ENCODE measurements at places on chromosomes 7 and 10.

- no peak for DNase-seq
Measured at GRCh38 chr10:27714349-27714748, 31.3 kb downstream of the MKX start.

DNA sequence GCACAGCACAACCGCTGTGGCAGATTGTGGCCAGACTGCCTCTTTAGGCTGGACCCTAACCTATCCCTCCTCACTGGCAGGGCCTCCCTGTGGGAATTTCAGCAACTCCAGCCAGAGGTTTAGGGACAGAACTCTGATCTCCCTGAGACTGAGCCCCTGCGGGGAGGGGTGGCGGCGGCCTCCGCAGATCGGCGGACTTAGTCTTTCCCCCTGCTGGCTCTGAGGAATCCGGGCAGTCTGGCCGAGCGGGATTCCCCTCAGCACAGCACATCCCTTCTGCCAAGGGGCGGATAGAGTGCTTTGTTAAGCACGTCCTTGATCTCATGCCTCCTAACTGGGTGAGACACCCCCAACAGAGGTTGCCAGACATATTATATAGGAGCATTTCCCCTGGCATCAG, 224.2 kb upstream of the NPY start:
- DNase-seq, result no peak

DNA sequence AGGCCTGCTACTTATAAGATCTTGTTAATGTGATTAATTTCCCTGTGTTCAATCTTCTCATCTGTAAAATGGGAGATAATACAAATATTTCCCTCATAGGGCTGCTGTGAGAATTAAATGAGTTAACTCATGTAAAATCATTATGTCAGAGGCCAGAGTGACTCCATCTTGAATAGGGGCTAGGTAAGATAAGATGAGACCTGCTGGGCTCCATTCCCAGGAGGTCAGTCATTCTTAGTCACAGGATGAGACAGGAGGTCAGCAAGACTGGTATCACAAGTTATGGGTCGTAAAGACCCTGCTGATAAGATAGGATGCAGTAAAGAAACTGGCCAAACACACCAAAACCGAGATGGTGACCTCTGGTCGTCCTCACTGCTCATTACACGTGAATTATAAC, 200.7 kb downstream of the CYP26A1 start:
- DNase-seq, result no peak

- no peak for DNase-seq
Measured at GRCh38 chr10:29512425-29512974, 122.3 kb downstream of the SVIL start.

- DNase-seq, result no peak
Measured at GRCh38 chr7:117278040-117278439, 44.8 kb downstream of the WNT2 start.

DNA sequence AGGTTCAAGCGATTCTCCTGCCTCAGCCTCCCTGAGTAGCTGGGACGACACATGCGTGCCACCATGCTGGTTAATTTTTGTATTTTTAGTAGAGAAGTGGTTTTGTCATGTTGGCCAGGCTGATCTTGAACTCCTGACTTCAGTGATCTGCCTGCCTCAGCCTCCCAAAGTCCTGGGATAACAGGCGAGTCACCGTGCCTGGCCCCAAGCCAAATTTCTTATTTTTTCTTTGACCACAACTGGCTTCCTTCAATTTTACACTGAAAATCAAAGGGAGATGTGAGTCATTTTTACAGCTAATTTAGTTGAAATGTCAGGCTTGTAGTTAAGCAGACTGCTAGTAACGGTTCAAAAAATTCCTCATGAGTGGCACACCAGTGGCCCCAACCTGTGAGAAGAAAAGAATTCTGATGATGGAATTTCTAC, 7.8 kb downstream of the RNF216 start:
- no peak for DNase-seq

DNA sequence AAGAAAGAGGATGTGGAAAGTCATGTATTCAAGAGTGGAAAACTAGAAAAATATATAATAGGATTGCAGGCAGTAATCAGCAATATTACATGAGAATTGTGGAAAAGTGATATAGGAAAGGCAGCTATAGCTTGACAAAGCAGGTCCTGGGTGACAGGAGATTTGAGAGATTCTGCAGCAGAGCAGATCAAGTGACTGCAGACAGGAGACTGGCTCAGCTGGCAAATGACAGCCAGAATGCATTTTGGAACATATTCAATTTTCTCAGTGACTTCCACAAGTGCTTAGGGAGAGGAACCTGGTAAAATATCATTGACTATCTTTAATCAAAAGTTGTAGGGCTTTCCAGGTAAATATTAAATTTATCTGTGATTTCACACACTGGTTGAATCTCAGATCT, 260.5 kb upstream of the CACNA2D1 start:
- no peak for DNase-seq

GRCh38 chr10:57628592-57629284, 639.0 kb downstream of the IPMK start:
- DNase-seq, result no peak

DNA sequence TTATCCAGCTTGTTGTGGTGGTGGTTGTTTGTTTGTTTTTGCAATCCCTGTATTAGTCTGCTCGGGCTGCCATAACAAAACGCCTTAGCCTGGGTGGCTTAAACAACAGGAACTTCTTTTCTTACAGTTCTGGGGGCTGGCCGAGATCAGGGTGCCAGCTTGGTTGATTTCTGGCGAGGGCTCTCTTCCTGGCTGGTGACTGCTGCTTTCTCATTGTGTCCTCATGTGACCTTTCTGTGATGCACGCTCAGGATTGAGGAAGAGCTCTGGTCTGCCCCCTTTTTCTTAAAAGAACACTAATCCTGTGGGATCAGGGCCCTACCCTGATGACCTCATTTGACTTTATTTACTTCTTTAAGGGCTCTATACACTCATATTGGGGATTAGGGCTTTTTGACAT, 107.1 kb upstream of the NRP1 start:
- no peak for DNase-seq

DNA sequence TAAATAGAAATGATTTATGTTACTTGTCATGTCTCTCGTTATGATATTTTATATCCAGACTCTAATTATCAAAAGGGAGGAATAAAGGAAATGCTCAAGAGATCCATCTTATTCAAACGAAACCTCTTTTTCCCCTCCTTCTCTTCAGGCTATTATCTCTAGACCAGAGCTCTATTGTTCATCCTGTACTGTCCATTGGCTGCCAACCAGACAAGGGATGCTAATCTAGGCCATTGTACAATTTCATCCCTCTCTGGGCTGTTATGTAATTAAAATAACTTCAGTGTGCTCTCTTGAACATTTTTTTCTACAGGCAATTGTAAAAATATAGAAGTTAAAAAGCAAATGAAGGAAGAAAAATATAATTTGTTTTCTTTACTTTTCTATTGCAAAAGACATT, 220.4 kb downstream of the HDAC9 start:
- no peak for DNase-seq

- no peak for DNase-seq
Measured at GRCh38 chr7:668139-668931, 58.2 kb upstream of the DNAAF5 start.

DNA sequence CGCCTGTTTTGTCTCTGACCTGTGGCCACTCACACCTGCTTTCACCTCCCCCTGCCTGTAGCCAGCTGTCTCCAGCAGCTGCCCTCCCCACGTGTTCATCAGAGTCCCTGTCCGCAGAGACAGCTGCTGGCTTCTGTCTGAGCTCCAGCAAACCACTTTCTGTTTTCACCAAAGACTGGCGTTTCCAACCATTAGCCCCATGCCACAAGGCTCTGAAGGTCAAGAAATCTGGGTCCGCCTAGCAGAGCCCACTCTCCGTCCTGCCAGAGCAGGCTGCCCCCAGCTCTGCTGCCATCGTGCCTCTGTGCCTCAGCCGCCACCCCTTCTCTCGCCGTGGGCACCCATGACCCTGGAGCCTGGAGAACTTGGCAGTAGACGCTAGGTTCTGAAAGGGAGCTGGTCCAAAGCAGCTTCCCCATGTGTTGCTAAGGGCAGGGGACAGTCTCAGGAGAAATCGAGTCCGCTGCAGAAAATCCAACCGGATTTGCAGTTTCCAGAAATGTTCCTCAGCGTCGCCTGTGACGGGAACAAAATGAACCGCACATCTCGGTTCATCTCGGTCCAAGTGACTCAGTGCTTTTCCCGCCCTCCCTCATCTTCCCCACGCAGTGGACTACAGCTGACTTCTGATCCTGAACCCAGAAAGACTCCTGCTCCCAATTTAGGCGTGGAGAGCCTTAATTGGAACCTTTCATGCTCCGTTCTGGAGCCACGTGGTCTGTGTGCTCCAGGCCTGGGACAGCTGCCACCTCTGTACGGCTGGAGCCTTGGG, 28.0 kb downstream of the TMEM120A start:
- no peak for DNase-seq

DNA sequence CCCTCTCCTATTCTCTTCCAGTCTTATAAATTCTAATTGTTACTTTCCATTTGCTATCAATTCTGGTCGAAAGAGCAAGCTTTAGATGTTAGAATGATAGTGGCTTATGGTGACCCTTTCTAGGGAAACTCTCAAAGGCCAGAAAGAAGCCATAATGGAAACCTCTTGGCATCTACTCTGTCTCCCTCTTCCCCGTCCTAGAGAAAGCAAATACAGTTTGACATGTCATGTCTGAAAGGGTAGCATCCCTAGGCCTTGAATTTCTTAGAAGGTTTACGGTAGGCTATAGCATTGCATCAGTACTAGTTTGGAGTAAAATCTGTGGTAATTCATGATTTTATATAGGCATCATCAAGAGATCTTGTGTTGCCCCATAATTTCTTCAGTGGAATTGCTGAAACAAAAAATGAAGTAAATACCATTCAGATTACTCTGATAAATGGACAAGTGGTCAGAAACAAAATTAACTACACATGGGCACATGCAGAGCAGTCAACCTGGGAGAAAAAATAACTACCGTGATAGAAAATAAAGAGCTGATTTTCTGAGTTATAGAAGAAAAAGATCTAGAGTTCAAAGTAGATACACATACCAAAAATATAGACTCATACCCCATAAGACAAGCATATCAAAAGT, 4.4 kb downstream of the PRKAR2B start:
- DNase-seq, result no peak

DNA sequence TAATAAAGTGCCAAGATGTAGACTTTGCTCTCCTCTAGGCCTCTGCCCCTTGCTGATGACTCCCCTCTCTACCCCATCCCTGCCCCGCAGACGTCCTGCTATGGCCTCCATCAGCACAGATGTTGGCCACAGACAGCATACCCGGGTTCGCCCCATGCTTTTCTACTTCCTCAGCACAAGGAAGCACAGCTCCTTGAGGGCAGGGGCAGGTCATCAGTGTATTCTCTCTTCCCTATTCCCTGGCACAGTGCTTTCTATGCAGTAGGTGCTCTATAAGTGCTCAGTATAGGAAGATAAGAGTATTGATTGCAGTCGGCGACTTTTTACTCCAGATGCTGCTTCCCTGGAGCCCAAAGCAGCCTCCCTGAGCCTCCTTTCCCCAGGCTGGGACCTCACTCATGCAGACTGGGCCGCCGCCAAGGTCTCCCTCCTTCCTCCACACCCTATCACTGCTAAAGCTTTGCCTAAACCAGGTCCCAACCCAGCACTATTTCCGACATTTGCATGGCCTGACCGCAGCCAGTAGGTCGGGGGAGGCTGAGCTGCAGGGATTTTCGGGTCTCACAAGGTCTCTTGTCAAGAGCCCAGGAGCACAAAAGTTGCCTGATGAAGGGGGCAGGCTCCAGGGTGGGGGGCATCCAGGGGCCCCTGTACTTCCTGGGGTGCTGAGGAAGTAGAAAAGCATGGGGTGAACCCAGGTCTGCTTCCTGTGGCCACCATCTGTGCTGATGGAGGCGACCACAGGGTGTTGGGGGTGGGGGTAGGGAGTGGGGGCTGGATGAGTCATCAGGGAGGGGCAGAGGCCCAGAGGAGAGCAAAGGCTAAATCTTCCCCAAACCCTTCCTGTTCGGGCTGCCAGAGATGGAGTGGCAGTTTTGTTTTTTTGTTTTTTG, 8.0 kb downstream of the CALHM3 start:
- DNase-seq, result peak; percentile 53

GRCh38 chr10:88114368-88114767, 250.9 kb downstream of the PTEN start:
- DNase-seq, result no peak

GRCh38 chr7:151773797-151774196, 103.1 kb downstream of the PRKAG2 start:
- no peak for DNase-seq

GRCh38 chr10:20817646-20818045, 79.5 kb downstream of the NEBL start:
- DNase-seq, result no peak

GRCh38 chr7:68748934-68749900, 849.1 kb upstream of the AUTS2 start:
- DNase-seq, result no peak

- DNase-seq, result no peak
Measured at GRCh38 chr10:83104616-83105015, 1034.7 kb upstream of the GHITM start.

DNA sequence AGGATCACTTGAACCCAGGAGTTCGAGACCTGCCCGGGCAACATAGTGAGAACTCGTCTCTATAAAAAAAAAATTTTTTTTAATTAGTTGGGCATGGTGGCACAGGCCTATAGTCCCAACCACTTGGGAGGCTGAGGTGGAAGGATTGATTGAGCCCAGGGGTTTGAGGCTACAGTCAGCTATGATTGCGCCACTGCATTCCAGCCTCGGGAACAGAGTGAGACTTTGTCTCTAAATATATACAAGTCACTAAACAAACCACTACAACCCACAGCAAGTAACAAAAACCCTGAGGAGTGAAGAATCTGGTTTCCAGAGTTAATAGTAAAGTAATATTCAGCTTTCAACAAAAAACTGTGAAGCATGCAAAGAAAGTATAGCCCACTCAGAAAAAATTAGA, 32.7 kb upstream of the HHEX start:
- no peak for DNase-seq

GRCh38 chr7:531777-532176, 12.1 kb upstream of the PDGFA start:
- DNase-seq, result peak; percentile 28

- DNase-seq, result no peak
Measured at GRCh38 chr7:141708351-141708750, at the start of gene WEE2. Gene WEE2, plus strand, starts transcription at chr7:141708353. Its CDS starts 406 bp downstream, at chr7:141708759.

- no peak for DNase-seq
Measured at GRCh38 chr10:71980181-71981014, 16.2 kb downstream of the CHST3 start.

- DNase-seq, result no peak
Measured at GRCh38 chr10:128895473-128895872, 571.6 kb upstream of the MGMT start.

GRCh38 chr7:104943502-104944343, 70.3 kb upstream of the KMT2E start:
- peak; percentile 49 for DNase-seq

GRCh38 chr10:81093056-81093455, 555.4 kb downstream of the SH2D4B start:
- DNase-seq, result no peak

- DNase-seq, result no peak
Measured at GRCh38 chr10:122740640-122741039, 41.0 kb upstream of the C10orf120 start.

- DNase-seq, result no peak
Measured at GRCh38 chr7:28062197-28062991, 118.2 kb downstream of the JAZF1 start.

- DNase-seq, result no peak
Measured at GRCh38 chr7:28104811-28105210, 75.8 kb downstream of the JAZF1 start.

All from activated CD8-positive, alpha-beta memory T cell treated with anti-CD3 and anti-CD28 coated beads for 4 hours (primary cell).